Fibroblast of pulmonary artery (primary cell): ENCODE measurements at places on chromosomes 1 and 21.

DNA sequence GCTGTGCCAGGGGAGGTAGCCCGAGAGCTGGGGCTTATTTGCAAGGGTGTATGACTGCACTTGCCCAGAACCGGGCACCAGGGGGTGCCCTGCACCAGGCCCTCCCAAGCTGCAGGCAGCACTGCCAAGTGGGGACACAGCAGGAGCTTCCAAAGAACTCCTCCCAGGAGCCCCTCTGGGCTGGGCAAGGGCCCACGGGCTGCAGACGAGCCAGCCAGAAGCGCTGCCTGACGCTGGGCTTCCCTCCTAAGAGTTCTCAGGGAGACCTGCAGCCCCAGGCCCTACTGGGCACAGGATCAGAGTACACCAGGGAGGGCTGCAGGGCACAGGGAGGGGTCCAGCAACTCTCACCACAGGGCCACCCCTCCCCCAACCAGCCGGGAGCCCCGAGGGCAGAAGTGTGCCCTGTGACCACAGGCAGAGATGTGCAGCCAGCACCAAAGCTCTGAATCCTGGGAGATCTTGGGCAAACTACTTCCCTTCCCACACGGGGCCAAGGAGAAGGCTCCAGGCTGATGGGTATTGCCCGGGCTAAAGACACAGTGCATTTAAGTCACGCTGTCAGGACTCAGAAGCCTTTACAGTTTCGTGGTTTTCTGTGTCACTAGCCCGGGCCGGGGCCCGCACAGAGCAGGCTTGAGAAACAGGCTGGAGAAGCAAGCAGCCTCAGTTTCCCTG lies 63.4 kb downstream of the KCNAB2 start:
- DNase-seq, result peak; percentile 52

DNA sequence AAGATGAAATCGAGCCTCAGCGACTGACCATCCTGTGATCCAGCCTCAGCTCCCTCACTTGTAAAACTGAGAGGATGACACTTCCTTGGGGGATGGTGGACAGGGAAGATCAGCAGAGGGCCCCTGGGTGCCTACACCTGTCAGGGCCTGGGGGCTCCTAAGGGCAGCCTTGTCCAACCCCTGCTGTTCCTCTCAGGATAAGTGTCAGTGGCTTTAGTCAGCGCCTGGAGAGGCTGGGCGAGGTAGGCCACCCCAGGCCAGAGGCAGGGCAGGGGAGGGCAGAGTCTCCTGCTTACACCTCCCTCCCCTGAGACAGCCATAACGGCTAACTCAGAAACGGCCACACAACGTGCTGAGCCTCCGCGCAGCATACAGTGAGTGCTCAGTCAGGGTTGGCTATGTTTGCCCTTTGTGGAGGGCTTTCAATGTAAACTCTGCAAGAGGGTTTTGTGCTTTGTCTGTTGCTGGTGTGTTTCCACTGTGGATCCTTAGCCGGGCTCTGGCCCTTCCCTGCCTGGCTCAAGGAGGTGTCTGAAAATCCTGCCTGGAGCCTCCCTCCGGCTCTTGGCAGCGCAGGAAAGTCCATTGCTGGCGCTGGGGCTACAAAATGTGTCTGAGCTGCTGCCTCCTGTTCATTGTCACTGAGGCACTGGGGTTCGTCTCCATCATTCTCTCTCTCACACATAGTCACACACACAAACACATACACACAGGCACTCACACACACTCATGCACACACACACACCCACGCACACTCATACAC lies 588.4 kb downstream of the PTPRU start:
- DNase-seq, result no peak

- DNase-seq, result no peak
Observed at GRCh38 chr1:186054003-186054402, 319.8 kb downstream of the HMCN1 start.

DNA sequence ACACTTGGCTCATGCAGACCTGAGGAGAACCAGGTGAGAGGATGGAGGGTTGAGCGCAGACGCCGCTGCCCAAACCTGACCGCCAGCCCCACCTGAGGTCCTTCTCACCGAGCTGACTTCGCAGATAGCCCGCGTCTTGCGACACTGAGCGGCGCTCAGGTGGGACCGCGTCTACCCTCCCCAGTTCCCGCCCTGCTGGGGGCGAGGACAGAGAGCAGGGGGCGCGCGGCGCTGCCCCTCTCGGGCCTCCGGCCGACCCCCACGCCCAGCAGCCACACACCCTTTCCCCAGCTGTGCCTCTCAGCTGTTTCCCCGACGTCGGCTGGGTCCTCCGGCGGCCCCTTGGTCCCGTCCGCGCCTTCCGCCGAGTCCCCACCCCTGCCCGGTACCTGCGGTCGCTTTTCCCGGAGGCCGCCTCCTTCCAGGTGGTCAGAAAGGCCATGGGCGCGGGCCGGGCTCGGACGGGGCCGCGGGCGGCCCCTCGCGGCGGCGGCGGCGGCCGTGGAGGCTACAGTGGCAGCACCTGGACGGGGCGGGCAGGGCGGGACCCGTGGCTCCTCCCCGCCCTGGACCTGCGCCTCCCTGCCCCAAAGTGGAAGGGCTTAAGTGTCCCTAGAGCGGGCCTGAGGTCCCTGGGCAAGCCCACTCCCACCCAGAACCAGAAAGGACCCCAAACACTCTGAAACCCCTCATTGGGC lies 14.4 kb upstream of the TTC39A start:
- DNase-seq, result no peak

DNA sequence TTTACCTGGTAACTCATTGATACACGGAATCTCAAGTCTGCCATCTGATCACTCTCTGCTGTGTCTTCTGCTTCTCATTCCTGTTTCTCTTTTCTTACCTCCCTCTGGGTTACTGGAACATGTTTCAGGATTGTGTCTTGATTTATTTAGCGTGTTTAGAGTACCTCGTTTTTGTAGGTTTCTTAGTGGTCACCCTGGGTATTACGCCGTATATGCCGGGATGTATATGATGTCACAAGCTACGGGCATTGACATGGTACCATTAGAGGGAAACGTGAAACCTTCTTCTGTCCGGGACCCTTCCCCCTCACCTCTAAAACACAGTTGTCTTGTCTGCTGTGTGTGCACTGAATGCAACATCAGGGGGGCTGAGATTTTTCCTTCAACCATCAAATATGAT lies 2.8 kb downstream of the ACTRT2 start:
- DNase-seq, result no peak
